ENCODE measurements at places on chromosomes 16 and 17. TPM values are rescaled to one million over a fixed set of nuclear protein-coding genes. Genes with fewer than 3 reads are reported as not detected.

The KRTAP4-7 gene
- not detected for total RNA-seq

The TNFRSF13B gene
- not detected for total RNA-seq

The OSGIN1 gene
- 2.2 TPM for total RNA-seq

The EFCAB5 gene
- 0.19 TPM for total RNA-seq

The PRSS27 gene
- total RNA-seq = 0.92 TPM

The KCNH6 gene
- total RNA-seq = not detected

The DNASE1L2 gene
- 1.1 TPM for total RNA-seq

The KIF18B gene
- total RNA-seq = 2.6 TPM

The PDILT gene
- not detected for total RNA-seq
